Heart right ventricle (tissue), 16 donors: ENCODE measurements at places on chromosomes 7 and 10. TPM values are rescaled to one million over a fixed set of nuclear protein-coding genes. Genes with fewer than 3 reads are reported as not detected.

GRCh38 chr7:6590645-6591110 is 857 bp downstream of the INTS15 start:
- H3K27ac ChIP-seq, result peak overlapping the region; percentile 96
- H3K4me1 ChIP-seq, result peaks cover 21% of the 10 kb centered on the region
- peak overlapping the region; percentile 92 for H3K4me3 ChIP-seq
- peaks cover 75% of the 10 kb centered on the region for H3K36me3 ChIP-seq
- no peak for DNase-seq

DNA sequence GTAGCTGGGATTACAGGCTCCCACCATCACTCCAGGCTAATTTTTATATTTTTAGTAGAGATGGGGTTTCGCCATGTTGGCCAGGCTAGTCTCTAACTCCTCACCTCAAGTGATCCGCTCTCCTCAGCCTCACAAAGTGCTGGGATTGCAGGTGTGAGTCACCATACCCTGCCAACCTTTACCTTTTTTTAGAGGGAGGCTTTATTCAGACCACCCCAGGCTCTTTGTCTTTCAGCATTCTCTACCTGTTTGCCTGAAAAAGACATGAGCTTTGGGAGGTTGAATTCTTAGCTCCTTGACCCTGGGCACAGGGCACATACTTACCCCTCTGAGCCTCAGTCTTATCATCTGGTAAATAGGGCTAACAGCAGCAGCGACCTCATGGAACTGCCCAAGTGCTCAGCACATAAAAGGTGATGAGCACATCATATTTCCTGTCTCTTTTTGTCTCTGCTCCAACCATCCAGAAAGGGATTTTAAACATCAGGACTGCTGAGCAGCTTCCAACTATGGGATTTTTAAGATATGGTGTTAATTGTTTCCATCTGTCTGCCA is 17.0 kb downstream of the FRMPD2 start:
- no peak overlapping the region for H3K27ac ChIP-seq
- no peak overlapping the region for H3K4me3 ChIP-seq
- H3K4me1 ChIP-seq, result peaks cover 6% of the 10 kb centered on the region
- no peak for DNase-seq
- H3K36me3 ChIP-seq, result no peaks in the 10 kb centered on the region

- no peak overlapping the region for H3K4me3 ChIP-seq
- H3K4me1 ChIP-seq, result peaks cover 91% of the 10 kb centered on the region
- H3K27ac ChIP-seq, result no peak overlapping the region
These were observed 132.6 kb downstream of the CELF2 start for GRCh38 chr10:11150231-11150731.

- no peaks in the 10 kb centered on the region for H3K4me1 ChIP-seq
- no peaks in the 10 kb centered on the region for H3K36me3 ChIP-seq
- no peak overlapping the region for H3K27ac ChIP-seq
- no peak overlapping the region for H3K4me3 ChIP-seq
These were observed 338.5 kb downstream of the PARD3 start for GRCh38 chr10:34476608-34477007.

GRCh38 chr10:13759168-13759567 is 172.4 kb downstream of the PRPF18 start:
- no peaks in the 10 kb centered on the region for H3K36me3 ChIP-seq
- no peaks in the 10 kb centered on the region for H3K27me3 ChIP-seq
- DNase-seq, result no peak
- no peak overlapping the region for H3K27ac ChIP-seq

DNA sequence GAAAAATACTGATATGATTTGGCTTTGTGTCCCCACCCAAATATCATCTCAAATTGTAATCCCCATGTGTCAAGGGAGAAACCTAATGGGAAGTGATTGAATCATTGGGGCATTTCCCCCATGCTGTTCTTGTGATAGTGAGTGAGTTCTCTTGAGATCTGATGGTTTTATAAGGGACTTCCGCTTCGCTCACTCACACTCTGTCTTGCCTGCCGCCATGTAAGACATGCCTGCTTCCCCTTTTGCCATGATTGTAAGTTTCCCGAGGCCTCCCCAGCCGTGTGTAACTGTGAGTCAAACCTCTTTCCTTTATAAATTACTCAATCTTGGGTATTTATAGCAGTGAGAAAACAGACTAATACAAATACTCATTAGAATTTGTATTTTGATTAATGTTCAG is 5.1 kb upstream of the MRPS17 start:
- H3K36me3 ChIP-seq, result no peaks in the 10 kb centered on the region
- no peak overlapping the region for H3K4me3 ChIP-seq
- DNase-seq, result no peak
- no peaks in the 10 kb centered on the region for H3K4me1 ChIP-seq
- H3K27me3 ChIP-seq, result no peaks in the 10 kb centered on the region
- no peak overlapping the region for H3K27ac ChIP-seq

DNA sequence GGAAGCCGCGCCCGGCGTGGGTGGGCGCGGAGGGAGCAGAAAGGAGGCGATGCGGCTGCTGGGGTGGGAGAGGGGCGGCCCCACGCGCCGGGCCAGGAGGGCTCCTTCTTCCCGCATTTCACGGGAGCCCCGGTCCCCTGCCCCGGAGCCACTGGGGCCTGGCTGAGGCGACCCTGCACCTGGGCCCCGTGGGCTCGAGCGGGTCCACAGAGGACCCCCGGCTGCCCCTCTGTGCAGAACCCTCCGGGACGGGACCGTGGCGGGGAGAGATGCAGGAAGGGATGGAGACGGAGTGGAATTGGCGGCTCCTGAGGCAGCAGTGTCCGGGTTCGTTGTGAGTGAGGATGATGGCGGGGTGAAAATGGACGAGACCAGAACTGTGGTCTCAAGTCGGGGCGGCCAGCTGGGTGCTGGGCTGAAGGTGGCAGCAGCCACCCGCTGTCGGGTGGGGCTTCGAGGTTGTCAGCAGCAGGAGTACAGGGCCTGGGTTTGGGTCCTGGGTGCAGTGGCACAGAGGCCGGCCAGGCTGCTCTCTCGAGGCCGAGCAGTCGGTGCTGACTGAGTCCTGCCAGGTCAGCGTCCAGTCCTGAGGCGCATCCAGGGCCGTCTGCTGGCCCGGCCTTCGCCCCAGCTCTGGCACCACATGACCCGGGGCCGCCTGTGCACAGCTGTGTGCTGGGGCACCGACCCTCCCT is 80.4 kb downstream of the VIPR2 start:
- H3K27me3 ChIP-seq, result no peaks in the 10 kb centered on the region
- DNase-seq, result no peak
- H3K36me3 ChIP-seq, result no peaks in the 10 kb centered on the region
- H3K27ac ChIP-seq, result peak overlapping the region; percentile 77
- no peak overlapping the region for H3K4me3 ChIP-seq
- H3K4me1 ChIP-seq, result no peaks in the 10 kb centered on the region

GRCh38 chr10:14397066-14397465 is 66.3 kb upstream of the FRMD4A start:
- no peak overlapping the region for H3K4me3 ChIP-seq
- H3K4me1 ChIP-seq, result no peaks in the 10 kb centered on the region
- no peaks in the 10 kb centered on the region for H3K36me3 ChIP-seq
- H3K27me3 ChIP-seq, result no peaks in the 10 kb centered on the region

DNA sequence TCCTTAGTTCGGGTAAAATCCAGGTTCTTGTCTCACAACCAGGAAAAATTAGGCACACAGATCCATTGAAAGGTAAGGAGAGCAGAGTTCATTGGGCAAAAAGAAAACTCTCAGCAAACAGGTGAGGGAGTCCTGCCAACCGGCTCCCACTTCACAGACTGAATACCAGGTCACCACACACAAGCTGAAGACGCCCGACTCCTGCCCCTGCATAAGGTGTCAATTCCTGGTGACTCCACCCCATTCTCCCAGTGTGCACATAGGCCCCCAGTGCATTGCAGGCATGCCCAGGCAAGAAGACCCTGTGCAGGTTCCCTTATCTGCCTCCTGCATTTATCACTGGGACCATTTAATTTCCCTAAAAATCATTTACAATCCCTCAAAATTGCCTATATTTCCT is 354.6 kb downstream of the LRRTM3 start:
- no peak overlapping the region for H3K4me3 ChIP-seq
- no peaks in the 10 kb centered on the region for H3K36me3 ChIP-seq
- H3K4me1 ChIP-seq, result no peaks in the 10 kb centered on the region
- no peaks in the 10 kb centered on the region for H3K27me3 ChIP-seq
- H3K27ac ChIP-seq, result no peak overlapping the region
- no peak for DNase-seq

DNA sequence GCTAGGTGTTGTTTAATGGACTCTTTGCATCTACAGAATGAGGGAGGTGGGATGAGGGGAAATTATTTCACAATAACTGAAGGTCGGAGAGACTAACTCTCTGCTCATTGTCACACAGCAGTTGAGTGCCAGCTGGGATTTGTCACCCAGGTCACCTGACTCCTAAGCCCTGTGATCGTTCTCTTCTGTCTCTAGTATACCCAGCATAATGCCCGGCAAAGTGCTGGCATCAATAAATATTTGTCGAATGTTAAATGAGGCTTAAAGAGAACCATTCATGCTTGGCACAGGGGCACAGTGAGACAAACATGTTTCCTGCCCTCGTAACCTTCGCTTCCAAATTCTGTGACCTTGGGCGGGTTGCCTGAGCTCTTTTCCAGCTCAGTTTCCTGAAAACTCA is 70.8 kb downstream of the TCF7L2 start:
- H3K27me3 ChIP-seq, result no peaks in the 10 kb centered on the region
- no peak for DNase-seq
- H3K36me3 ChIP-seq, result no peaks in the 10 kb centered on the region
- peak overlapping the region; percentile 51 for H3K27ac ChIP-seq
- H3K4me1 ChIP-seq, result peaks cover 45% of the 10 kb centered on the region
- H3K4me3 ChIP-seq, result no peak overlapping the region

DNA sequence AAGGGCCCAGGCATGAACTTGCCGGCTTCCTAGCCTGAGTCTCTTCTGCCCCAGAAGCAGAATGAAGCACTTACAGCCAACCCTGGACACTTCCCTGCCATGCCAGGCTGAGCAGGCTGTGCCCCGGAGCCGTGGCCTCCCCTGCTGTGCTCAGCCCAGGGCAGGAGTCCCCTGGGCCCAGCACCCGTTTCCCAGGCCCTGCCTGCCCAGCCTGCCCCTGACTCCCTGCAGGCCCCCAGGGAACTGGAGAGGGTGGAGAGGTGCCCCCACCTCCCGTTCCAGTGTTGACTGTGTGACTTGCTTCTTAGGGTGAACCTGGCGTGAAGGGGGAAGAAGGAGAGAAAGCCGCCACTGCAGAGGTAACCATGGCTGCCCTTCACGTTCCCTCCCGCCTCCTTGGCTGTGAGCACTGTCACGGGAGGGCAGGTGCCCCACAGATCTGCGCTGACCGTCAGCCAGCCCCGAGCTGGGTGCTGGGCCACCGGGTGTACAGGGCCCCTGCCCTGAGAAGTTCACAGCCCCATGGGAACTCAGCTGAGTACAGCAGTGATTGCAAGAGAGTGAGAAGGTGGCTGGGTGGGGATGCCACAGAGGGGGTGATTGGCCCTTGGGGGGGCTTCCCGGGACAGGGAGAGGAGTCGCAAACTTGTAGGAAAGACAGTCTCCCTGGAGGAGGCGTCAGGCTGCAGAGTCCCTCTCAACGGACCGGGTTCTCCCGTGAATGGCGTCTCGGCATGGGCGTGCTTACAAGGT is 75.9 kb downstream of the MYL10 start:
- H3K27me3 ChIP-seq, result peaks cover 21% of the 10 kb centered on the region
- no peaks in the 10 kb centered on the region for H3K36me3 ChIP-seq
- no peak for DNase-seq
- H3K4me1 ChIP-seq, result no peaks in the 10 kb centered on the region
- H3K4me3 ChIP-seq, result no peak overlapping the region
- H3K27ac ChIP-seq, result no peak overlapping the region

DNA sequence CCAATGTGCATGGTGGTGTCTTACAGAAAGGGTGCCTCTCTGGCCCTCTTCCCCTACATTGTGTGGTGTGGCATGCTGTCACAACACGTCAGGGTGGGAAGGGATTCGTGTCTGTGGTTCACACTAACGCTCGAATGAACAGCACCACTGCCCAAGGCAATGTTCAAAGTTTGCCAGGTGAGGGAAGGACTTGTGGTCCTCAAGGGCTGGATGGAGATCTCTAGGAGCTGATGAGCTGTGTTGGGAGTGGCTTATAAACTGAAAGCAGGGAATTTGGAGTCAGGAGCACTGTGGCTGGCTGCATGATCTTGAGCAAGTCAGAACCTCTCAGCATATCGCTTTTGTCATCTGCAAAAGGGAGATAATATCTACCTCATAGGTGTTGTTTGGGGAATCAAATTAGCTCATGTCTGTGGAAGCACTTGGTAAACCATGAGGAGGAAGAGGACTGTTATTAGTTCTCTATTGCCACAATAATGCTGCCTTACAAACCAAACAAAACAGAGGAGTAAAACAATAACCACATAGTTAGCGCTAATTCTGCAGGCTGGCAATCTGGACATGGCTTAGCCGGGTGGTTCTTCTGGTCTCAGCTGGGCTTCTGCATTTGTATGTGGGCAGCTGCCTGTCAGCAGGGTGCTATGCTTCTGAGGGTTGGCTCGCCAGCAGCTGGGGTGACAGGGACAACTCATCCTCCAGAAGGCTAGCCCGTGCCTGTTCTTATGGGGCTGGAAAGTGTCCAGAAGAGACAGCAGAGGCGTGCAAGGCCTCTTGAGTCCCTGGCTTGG is 22.9 kb upstream of the C10orf105 start:
- H3K4me1 ChIP-seq, result peaks cover 38% of the 10 kb centered on the region
- H3K27ac ChIP-seq, result peak overlapping the region; percentile 68
- DNase-seq, result no peak
- H3K4me3 ChIP-seq, result no peak overlapping the region
- no peaks in the 10 kb centered on the region for H3K27me3 ChIP-seq

Gene GHRHR
- not detected for total RNA-seq

Gene FKBP6
- total RNA-seq, result not detected

Gene GNAT3
- not detected for total RNA-seq
